Urinary bladder (tissue), 4 donors: ENCODE measurements at places on chromosomes 11 and 22.

DNA sequence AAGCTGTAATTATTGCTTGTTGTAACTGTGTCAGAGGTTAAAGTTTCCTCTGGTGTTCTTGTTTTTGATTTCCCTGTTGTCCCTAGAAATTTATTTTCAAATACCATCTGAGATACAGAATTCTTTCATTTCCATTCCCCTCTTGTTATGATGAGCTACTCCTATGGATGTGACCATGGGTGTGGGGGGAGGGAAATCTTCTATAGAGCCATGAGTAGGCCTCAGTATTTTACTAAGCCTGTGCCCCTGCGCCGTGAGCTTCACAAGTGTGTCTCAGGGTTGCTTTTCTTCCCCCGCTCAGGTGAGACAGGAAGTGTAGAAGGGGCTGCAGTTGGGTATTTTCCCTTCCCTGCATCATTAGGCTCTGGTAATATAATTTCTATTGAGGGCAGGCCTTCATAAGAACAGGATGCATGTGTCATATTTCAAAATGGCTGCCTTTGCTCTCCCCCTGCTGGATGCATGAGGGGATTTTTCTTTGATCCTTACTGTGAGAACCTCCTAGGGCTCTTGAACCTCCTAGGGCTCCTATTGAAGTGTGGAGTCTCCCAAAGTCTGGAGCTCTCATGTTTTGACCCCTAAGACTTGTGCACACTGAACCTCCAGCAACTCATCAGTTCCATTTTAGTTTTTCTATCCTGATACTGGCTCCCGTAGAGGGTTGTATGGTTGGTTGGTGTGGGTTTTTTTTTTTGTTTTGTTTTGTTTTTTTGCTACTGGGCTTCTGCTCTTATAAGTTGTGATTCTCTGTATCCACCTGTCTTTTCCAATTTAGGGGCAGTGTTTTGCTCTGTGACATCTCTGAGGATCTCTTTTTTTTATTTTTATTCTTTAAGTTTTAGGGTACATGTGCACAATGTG is 658.2 kb downstream of the NTM start:
- DNase-seq = no peak

DNA sequence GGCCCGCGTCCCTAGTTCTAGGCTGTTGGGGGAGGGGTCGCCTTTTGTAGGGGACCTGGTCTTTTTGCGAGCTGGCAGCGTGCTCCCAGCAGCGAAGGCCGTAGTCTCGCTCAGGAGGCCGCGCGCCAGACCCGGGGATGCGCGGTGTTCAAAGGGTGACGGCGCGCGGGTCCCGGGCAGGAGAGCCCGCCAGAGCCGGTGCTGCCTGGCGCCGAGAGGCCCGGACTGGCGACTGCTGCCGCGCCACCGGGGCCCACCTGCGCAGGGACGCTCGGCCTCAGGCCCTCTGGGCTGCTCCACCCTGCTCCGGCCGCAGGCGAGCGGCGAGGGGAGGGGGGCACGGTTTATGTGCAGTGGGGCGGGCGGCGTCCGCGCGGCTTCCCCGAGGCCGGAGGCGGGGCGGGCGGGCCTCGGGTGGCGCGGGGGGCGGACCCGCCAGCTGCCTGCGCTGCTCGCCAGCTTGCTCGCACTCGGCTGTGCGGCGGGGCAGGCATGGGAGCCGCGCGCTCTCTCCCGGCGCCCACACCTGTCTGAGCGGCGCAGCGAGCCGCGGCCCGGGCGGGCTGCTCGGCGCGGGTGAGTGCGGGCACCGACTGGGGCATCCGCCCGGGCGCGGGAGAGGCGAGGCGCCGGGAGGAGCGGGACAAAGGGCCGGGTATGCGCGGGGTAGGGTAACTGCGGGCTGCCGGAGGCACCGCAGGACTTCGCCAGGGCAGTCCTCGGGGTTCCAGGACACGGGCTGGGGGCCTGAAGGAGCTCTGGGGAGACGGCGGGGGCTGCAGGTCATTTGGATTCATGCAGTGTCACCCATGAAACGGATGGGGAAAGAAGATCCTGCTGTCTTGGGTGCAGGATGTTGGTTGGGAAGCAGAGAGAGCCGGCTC is at the start of gene PRSS23:
Gene PRSS23 (plus strand): TSS at position 467 of the 884 bp plus-strand sequence. CDS start 7,102 bp downstream, outside the sequence.
- no peak for DNase-seq

DNA sequence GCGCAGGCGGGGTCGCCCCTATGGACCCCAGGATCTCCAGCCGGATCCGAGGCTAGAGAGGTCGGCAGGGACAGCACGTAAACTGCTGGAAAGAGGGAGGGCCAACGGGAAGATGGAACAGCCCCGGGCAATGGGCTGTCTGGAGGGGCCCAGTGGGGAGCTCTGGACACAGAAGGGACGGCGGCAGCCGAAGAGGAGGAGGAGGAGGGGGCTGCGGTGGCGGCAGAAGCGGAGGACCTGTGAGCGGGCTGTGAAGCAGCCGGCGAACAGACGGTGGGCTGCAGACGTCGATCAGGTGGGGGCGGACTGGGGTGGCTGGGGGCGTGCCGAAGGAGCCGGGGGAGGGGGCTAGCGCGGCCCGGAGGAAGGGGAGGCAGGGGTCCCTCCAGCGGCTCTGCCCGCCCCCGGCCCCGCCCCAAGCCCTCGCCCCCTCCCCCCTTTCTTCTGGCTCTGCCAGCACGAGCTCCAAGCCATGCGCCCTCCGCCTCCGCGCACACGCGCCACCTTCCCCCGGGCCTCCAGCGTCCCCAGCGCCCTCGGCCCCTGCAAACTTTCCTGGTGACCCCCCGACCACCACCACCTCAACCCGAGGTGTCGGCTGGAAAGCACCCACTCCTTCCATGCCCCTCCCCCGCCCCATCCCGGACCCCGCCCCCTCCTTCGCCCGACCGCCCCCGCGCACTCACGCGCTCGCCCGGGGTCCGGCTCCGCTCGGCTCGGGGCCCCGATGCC is 432 bp downstream of the TNKS1BP1 start:
- DNase-seq = no peak

DNA sequence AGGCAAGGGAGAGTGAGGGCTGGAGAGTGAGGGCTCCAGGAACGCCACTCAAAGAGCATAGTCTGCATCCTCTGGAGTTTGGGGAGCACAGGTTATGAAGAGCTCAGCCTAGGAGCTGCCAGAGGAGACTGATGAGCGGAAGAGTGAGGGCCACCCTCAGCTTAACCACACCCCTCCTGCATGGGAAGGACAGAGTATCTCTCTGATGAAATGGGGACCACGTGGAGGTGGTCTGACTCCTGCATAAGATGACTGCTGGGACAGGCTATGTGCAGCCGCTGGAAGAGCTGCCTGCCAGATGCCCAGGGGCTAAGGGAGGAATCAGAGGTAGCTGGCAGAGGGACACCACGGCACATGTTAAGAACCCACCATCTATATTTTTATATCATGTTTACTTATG is 162.9 kb upstream of the POU2AF2 start:
- DNase-seq = no peak

- DNase-seq = no peak
Measured at GRCh38 chr11:128921793-128922192, 20.9 kb downstream of the TP53AIP1 start.

DNA sequence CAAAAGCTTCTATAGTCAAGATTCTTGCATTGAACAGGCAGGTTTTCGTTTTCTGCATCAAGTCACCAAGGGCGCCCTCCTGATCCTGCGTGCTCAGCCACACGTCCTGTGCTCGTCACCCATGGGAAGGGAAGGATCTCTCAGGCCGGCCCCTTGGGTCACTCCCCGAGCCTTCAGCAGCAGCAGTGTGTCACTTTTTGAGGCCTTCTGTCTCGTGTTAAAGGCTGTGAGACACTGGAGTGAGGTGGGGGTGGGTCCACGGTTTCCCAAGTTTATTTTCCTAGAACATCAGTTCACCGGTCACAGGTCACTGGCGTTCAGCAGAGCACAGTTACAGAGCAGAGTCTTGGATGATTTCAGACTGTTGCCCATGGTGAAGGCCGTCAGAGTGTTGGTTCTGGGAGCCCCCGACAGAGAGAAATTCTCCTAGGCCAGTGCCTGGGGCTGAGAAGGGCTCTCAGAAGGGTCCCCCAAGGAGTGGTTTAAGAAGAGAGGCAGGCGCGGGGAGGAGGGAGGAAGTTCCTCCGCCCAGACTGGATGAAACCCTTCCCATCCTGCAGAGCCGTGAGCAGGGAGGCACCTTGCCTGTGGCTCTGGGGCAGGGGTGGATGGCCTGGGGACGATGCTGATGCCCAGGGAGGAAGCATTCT is 13.5 kb upstream of the ADORA2A start:
- no peak for DNase-seq

- DNase-seq = no peak
Measured at GRCh38 chr22:46062232-46062615, 85.3 kb upstream of the WNT7B start.

- DNase-seq = no peak
Measured at GRCh38 chr22:28462041-28462440, 217.6 kb downstream of the TTC28 start.

GRCh38 chr11:69705901-69706787 is 2.3 kb upstream of the FGF19 start:
- DNase-seq = no peak

GRCh38 chr22:24819911-24820461 is 14.0 kb downstream of the SGSM1 start:
- DNase-seq = no peak

GRCh38 chr11:102229510-102230123 is 87.7 kb upstream of the BIRC3 start:
- no peak for DNase-seq

DNA sequence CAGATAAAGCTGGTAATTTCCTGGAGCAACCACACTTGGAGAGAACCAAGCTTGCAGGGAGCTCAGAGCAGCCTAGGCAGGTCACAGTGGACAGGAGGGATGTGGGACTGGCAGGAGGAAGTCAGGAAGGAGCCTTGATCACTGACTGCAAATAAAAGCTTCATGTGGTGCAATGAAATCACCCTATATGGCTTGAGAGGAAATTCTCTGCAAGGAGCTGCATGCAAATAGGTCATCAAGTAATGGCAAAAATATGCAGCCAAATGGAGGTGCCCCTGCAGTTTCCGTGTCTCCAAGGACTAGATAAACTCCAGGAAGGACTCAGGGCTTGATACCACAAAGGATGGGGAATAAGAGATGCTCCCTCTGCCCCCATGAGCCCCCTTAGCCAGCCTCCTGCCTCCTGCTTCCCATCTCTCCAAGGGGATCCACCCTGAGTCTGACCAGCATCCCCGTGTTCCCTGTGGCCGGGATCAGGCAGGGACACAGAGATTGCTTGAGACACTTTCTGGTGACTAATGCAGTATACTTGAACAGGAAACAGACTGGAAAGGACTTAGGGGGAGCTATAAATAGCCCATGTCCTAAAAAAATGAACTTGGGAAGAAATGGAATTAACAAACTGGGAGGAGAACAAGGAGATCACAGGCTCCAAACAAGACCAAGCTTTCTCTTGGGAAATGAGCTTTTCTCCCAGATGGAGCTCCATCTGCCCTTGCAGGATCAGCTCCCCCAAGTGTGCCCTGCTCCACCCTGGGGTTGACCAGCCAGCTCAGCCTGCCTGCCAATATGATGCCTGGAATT is 23.9 kb upstream of the MICAL2 start:
- no peak for DNase-seq

DNA sequence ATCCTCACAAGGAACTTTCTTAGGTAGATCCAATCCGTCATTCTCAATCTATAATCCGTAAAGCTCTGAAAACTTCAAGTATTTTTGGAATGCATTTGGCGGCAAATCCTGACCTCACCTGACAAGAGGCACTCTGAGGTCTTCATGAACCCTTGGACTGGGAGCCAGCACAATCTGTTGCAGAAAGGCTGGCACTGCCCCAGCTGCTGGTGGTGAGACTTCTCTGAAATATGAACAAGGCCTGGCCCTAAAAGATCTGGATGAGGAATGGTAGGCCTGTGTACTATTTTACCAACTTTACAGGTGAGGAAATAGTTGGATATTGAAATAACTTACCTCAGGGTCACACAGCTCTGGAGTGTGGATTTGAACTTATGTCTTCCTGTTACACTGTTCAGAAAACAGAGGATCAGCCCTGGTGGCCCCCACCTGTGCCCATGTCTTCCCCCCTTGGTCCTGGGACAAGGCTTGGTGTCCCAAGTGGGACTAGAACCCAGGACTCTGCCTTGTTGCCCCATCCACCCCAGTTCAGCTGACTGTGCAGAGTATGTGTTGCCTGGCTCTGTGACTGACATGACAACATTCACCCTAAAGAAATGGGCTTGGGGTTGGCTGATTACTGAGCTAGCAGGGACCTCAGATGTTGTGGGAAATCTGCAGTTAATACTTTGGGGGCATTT is 471.4 kb downstream of the MN1 start:
- no peak for DNase-seq
